ENCODE measurements at places on chromosomes 6 and 20. TPM values are rescaled to one million over a fixed set of nuclear protein-coding genes. Genes with fewer than 3 reads are reported as not detected.
A peak's percentile ranks its signal among the peaks of the same experiment; 100 is the strongest.

The CHRNA4 gene
- not detected for total RNA-seq

The LBP gene
- total RNA-seq: not detected

The FOXS1 gene
- not detected for total RNA-seq

The ATF6B gene
- total RNA-seq: 136 TPM

The KIAA1755 gene
- total RNA-seq: not detected

The FOXC1 gene
- not detected for total RNA-seq

The GHRH gene
- total RNA-seq: not detected

The SIGLEC1 gene
- 0.20 TPM for total RNA-seq

The FRK gene
- total RNA-seq: 0.03 TPM

DNA sequence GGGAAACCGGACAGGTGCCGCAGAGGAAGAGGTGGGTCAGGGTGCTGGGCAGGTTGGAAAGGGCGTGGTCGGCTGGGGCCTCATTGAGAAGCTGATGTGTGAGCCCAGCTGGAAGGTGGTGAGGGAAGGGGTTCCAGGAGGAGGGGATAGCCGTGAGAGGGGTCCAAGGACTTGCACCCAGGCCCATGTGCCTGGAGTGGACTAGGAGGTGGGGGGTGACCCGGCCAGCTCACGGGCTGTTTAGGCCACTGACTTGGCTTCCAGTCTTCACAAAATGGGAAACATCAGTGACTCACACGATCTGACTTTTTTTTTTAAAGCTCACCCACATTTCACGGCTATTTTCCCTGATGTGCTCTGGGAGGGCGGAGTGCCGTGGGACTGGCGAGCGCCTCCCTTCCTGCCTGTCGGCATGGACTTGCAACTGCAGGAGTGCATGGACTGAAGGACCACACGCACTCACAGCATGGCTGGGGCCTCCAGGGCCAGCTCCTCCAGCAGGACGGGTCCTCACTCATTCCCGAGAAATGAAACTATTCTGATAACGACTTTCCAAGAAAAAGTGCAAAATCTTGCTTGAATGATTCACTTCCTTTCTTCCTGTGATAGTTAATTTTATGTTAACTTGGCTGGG, 13.5 kb upstream of the PDE10A start:
- no peak for DNase-seq

GRCh38 chr6:21648475-21649050, 55.0 kb downstream of the SOX4 start:
- no peak for DNase-seq

GRCh38 chr6:93731306-93731705, 311.9 kb upstream of the EPHA7 start:
- DNase-seq: no peak

DNA sequence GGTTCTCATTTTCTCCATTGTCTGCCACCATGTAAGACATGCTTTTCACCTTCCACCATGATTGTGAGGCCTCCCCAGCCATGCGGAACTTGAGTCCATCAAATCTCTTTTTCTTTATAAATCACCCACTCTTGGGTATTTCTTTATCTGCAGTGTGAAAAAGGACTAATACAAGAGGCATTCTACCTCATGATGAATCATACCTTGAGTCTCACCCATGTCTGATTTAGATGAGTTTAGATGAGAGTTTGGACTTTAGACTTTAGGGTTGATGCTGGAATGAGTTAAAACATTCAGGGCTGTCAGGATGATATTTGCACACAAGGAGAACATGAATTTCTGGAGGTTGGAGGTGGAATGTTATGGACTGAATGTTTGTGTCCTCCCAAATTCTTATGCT, 545.6 kb downstream of the C6orf118 start:
- no peak for DNase-seq

GRCh38 chr6:1777921-1778685, 168.4 kb downstream of the FOXC1 start:
- DNase-seq: no peak

- DNase-seq: no peak
Observed at GRCh38 chr6:17353440-17354175, 39.8 kb upstream of the CAP2 start.

- DNase-seq: no peak
Observed at GRCh38 chr20:38247166-38247509, 13.4 kb downstream of the KIAA1755 start.

- DNase-seq: no peak
Observed at GRCh38 chr6:100892116-100892515, 11.0 kb upstream of the ASCC3 start.

GRCh38 chr20:2865630-2866029, 7.7 kb upstream of the PTPRA start:
- DNase-seq: peak; percentile 62

DNA sequence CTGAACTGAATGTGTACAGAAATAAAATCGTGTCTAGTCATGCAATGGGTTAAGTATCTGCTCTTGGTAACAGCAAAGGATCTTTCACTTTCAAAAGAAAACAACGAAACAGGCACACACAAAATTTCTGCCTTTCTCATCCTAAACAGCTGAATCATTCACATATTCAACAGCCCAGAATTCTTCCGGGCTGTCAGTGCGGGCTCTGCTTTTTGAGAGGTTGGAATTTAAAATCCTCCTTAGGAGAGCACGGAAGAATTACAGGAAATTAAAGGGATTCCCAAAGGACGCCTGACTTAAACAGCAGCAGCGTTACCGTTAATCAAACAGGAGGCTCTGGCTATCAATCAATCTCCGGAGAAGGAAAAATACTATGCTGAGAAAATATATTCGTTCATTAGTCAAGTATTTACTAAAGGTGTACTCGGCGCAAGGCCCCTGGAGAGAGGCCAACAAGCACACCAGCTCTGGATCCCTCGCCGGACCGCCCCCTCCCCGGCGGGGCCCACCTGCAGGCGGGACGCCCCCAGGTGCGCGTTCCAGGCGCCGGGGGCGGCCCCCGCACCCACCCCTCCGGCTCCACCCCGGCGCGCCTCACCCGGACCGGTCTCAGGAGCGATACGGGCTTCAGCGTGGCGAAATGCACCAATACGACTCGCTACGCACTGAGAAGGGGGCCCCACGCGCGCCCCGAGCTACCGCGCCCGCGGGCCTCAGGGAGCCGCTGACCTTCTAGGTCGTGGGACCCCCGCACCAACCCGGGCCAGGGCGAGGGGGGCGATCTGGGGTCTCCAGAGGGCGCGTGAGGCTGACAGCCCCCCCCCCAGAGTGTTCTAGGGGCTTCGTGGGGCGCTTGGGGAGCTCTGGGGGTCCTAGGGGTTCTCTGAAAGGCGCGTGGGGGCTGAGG, 1.0 kb downstream of the NAPB start:
- DNase-seq: peak; percentile 66

DNA sequence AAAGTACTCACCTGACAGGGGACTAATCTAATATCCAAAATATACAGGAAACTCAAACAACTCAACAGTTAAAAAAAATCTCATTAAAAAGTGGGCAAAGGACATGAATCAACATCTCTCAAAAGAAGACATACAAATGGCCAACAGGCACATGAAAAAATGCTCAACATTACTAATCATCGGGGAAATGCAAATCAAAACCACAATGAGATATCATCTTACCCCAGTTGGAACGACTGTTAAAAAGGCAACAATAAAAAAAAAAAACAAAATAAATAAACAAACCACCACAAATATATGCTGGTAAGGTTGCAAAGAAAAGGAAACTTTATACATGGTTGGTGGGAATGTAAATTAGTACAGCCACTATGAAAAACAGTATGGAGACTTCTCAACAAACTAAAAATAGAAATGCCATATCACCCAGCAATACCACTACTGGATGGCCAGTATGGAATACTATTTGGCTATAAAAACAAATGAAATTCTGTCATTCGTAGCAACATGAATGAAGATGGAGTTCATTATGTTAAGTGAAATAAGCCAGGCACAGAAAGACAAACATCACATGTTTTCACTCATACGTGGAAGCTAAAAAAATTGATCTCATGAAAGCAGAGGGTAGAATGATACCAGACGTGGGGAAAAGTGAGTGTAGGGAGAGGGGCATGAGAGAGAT, 6.6 kb downstream of the SIRPB2 start:
- DNase-seq: no peak

DNA sequence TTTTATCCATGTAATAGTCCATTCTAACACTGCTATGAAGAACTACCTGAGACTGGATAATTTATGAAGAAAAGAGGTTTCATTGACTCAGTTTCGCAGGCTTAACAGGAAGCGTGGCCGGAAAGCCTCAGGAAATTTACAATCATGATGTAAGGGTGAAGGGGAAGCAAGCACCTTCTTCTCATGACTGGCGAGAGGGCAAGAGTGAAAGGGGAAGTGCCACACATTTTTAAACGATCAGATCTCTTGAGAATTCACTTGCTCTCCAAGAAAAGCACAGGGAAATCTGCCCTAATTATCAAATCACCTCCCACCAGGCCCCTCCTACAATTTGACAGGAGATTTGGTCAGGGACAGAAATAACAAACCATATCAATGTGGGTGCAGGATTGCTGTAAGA, 859.7 kb downstream of the EPHA7 start:
- no peak for DNase-seq

DNA sequence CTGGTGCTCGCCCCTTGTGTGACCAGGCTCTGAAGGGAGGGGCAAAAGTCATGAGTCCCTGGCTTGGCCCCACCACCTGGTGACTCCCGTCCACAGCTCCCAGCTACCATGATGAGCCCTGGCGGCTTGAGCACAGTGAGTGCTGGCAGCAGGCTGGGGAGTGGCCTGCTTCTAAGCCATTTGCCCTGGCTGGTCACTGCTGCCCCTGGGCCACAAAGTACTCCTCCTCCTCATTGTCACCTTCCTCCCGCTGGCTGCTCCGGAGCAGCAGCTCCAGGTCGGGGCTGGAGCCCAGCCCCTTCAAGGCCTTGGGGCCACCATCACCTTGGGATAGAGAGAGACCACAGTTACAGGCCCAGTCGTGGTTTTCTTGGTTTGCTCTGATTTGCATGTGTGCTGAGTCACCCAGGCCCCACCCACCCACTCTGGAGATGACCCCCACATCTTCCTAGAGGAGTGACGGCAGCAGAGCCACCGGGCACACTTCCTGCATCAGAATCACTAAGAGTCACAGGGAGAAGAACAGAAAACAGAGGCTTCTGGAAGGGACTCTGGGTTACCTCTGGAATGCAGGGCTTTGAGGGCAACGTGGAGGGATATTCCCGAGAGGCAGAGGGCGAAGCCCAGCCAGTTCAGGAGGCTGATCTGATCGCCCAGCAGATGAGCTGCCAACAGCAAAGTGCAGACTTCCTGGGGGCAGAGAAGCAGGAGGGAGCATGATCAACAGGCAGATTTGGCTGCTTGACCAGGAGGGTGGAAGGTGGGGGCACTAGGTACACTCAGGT, 42.1 kb upstream of the CDH22 start:
- DNase-seq: no peak

- DNase-seq: no peak
Observed at GRCh38 chr6:93644611-93645010, 225.3 kb upstream of the EPHA7 start.

- DNase-seq: no peak
Observed at GRCh38 chr6:105886066-105886813, 199.9 kb upstream of the PRDM1 start.

GRCh38 chr20:8523684-8524083, 391.6 kb downstream of the PLCB1 start:
- DNase-seq: no peak

DNA sequence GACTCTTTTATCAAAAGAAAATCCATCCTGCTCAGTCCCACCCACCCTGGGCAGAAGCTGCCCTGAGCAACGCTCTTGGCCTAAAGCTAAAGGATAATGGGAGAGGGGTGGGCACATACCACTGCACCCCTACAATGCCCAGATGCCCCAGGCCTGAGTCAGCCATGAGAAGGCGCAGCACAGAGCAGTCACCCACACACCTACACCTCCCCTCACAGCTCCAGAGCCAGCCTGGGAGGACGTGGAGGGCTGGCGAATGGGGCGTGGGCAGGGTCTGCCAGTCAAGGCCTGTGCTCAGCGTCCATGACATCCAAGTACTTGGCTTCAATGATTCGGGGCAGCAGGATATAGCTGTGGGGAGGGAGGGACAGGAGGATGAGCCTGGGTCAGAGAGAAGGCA, 11.5 kb downstream of the SLC4A11 start:
- no peak for DNase-seq

GRCh38 chr6:77470983-77471382, 7.7 kb upstream of the HTR1B start:
- DNase-seq: no peak

- DNase-seq: no peak
Observed at GRCh38 chr20:31930779-31931178, 21.1 kb downstream of the PDRG1 start.

DNA sequence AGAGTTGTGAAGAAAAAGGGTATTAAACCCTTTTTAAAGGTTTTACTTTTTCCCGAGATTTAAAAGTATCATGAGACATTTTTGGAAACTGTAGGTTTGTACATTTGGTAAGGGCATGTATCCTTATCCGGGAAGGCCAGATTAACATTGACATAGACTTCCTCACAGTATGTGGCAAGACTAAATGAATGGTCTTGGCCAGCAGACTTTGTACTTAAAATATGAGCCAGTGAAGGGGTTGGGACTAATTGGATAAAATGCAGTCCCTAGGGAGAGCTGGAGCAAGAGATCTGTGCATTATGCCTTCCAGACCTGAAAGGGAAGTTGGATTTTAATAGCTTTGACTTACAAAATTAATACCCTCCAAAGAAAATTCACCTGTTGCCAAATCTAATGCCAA, 60.4 kb upstream of the CCN2 start:
- no peak for DNase-seq

GRCh38 chr20:53805895-53806384, 212.3 kb upstream of the ZNF217 start:
- no peak for DNase-seq

DNA sequence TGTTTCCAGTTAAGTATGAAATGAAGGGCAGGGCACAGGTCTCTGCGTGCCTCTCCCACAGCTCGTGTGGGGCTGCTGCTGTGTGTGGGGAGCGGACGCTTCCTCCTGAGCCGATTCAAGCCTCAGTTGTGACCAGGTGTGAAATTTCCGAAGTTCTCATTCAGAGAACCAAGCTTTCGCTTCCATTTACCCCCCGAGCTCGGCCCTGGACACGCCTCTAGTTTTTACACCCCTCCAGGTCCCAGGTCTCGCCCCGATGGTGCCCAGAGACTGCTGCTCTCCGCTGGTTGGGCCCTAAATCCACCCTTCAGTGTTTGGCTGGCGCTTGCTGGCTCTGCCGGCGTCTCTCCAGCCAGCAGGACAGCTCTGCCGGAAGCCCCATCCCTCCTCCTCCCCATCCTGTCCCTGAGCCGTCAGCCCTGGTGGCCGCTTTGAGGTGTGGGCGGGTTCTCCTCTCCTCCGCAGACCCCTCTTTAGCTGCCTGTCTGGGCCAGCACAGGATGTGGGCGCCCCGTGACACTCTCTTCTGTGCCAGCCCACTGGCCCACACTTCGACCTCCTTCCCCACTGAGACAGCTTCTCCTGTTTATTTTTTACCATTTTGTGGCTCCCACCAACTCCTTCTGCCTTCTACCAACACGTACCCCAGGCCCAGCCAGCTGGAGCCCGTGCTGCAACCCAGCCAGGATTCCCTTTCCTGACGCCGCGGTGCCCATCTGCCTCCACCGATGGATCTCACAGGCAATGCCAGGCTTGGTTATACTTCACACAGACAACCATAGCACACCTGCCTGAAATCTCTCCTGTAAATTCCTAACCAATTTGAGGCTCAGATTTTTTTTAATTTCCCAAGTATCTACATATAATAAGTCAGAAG, 142.8 kb downstream of the DLL1 start:
- peak; percentile 85 for DNase-seq

GRCh38 chr6:170522565-170523183, 30.4 kb downstream of the PSMB1 start:
- no peak for DNase-seq

- DNase-seq: no peak
Observed at GRCh38 chr6:7996538-7997111, 67.6 kb downstream of the BLOC1S5 start.

Data from activated naive CD8-positive, alpha-beta T cell treated with anti-CD3 and anti-CD28 coated beads, Interleukin-2, amount 10 ng/mL, durations not matched to agents 7 days and 5 days (primary cell).